ENCODE measurements at places on chromosomes 3 and 15. TPM values are rescaled to one million over a fixed set of nuclear protein-coding genes. Genes with fewer than 3 reads are reported as not detected.

Gene FEZF2
- not detected for total RNA-seq

Gene SPPL2A
- 128 TPM for total RNA-seq

Gene SYNPR
- not detected for total RNA-seq

Gene TMEM40
- 0.66 TPM for total RNA-seq

Gene KCNMB3
- total RNA-seq = 1.7 TPM

Data from upper lobe of left lung (tissue), 6 donors.